ENCODE measurements at places on chromosomes 2 and 18.

GRCh38 chr2:7045601-7046590 is 128.7 kb downstream of the RNF144A start:
- DNase-seq = no peak

DNA sequence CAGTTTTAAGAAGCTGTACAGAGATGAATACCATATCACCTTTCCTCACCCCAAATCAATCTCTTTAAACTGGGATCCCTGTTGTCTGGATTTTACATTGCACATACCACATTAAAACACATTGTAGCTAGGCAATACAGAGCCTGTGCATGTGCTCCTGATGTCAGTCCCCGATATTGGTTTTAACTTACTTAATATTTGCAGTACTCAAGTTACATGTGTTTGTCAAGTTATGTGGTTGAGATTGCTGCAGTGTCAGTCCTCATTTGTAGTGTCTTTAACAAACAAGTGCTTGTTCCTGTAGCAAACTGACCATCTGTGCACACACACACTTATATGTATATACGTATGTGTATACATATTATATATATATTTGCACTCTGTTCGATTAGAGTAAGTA is 10.4 kb upstream of the UBE2E3 start:
- DNase-seq = no peak

GRCh38 chr2:173759959-173760358 is 205.2 kb downstream of the SP3 start:
- no peak for DNase-seq

- no peak for DNase-seq
These were observed 1302.3 kb upstream of the NRXN1 start for GRCh38 chr2:52334185-52334584.

DNA sequence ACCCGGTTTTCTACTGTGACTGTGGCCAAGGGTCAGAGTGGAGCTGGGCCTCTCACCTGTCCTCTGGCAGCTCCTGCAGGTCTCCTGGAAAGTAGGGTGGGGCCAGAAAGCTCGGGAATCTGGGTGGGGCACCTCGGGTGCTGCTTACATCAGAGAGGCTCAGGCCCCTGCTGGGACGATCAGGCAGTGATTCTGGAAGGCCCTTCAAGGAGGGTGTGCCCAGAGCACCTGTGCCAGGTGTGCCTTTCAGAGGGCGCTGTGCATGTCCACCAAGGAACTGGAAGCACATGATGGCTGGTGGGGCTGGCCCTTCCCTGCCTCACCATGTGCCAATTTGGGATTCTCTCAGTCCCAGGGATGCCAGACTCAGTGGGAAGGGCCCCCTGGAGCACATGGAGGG is 44.0 kb downstream of the ATP6V1C2 start:
- no peak for DNase-seq

DNA sequence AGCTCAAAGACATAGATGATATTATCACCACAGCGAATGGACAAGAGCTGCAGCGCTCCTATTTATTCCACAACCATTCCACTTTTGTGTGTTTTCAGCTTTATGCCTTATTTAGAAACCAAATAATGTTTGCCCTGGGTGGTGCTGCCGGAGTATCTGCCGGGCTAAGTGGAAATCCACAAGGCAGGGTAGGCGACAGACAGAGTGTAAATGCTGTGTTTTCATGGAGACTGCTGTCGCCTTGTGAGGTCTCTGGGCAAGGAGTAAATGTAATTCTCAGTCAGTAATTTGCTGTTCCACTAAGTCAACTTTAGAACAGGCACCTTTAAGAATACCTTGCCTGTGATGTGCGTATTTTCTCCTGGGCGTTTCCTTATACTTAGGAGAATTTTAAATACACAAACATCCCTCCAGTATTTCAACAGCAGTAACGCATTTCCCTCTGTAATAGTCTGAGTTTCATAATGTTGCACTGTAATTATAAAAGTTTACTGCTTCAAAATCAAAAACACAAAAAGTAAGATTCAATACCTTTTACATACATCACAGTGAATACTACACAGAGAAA is 60.9 kb downstream of the COBLL1 start:
- DNase-seq = no peak

GRCh38 chr2:133417415-133417814 is 150.8 kb downstream of the NCKAP5 start:
- DNase-seq = no peak

DNA sequence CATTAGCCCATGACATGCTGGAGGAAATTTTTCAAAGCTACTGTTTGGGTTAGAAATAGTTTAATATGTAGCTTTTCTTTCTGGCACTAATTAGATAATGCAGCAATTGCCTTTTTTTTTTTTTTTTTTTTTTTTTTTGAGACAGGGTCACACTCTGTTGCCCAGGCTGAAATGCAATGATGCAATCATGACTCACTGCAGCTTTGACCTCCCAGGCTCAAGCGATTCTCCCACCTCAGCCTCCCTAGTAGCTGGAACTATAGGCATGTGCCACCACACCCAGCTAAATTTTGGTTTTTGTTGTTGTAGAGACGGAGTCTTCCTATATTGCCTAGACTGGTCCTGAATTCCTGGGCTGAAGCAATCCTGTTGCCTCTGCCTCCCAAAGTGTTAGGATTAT is 136.2 kb downstream of the SP100 start:
- no peak for DNase-seq

DNA sequence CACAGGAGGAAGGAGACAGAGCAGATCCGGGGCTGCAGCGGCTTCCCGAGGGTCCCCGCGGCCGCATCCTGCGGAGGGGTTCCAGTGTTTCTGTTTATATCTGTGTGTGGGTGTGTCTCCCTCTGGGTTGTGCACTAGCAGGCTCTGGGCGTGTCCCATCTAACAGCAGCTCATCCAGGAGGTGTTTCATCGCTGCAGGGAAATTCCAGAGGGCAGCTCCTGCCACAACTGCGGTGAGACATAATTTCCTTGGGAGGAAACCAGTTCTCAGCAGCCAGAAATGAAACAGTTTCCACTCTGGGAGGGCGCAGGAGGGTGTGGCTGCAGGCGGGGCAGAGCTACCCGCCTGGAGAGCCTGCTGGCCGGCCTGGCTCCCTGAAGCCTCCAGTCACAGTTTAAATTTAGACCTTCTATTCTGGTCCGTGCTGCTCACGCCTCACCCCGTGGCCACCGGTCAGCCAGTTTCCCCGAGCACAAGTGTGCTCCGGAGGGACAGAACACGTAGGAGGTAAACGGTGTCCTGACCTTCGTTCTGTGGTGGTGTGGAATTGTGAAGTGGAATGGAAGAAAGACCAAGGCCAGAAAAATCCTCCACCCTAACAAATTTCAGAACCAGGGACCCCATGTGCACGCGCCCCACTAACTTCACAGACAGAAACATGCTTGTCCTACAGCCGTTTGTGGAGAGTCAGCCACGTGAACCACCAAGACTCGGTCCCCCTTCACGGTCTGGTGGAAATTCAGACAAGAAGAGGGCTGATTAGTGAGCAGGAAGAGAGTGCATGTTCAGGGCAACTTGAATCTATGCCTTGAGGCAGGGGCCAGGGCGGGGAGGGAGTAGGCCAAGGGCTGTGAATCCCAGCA is 50.2 kb downstream of the TEX44 start:
- DNase-seq = peak; percentile 88

GRCh38 chr2:174561283-174561971 is 36.2 kb downstream of the WIPF1 start:
- DNase-seq = peak; percentile 79

GRCh38 chr18:35141567-35142274 is 99.1 kb upstream of the ZNF397 start:
- DNase-seq = no peak

DNA sequence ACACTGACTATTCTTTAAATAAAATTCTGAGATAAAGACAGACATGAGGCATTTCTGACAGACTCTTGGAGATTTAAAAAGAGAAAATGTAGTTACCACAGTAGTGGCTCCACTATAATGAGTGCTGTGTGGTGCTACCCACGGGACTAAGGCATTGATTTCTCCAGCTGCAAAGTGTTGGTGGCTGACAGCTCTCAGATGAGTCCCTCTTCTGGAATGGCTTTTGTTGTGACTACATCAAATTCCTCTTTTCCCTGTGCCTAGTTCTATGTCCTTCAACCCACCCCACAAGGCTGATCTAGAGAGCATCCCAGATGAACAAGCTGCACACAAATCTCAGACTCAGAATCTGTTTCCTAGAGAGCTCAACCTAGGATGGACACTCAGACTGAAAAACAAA is 884.8 kb upstream of the ZEB2 start:
- DNase-seq = peak; percentile 58

DNA sequence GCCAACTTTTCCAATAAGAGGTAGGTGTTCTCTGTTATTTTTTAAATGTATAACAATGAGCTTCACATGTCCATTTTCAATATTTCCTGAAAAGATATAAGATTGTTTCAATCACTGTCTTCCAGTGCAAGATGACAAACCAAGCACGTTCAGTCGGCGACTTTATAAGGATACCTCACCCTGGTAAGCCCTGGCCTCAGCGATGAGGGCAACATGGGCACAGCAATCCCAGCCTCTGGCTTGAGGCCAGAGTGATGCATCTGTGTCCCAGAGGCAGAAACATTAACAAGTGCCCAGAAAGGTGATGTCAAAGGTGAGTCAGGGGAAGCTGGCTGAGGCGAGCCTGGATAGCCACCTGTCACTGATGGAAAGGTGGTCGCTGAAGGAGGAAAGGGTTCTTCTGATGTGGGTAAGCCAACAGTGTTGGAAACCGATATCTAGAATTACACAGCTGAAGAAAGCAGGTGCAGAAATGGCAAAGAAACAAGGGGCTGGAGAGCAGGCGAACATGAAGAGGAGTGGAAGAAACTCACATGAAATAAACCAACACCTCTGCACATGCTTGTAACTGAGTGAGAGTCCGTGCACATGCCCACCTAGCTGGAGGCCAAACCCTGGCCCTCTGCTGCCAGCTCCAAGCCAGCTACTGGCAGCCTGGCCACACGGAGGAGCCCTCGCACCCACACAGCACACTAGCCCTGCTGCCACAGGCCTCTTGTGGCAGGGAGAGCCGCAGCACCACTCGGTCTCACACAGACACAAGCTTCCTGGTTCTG is 65.5 kb downstream of the FBXO15 start:
- peak; percentile 54 for DNase-seq

GRCh38 chr2:95353613-95354468 is 48.7 kb upstream of the FAHD2A start:
- DNase-seq = no peak
